ENCODE measurements at places on chromosomes 6 and 20. TPM values are rescaled to one million over a fixed set of nuclear protein-coding genes. Genes with fewer than 3 reads are reported as not detected.

RSPO4 gene
- not detected for total RNA-seq

ZNF334 gene
- total RNA-seq: 4.4 TPM

SMLR1 gene
- 7.1 TPM for total RNA-seq

OR12D3 gene
- total RNA-seq: not detected

COL20A1 gene
- not detected for total RNA-seq

PNLDC1 gene
- total RNA-seq: not detected

ECT2L gene
- not detected for total RNA-seq

SIRPB2 gene
- total RNA-seq: not detected

TGM2 gene
- 181 TPM for total RNA-seq

SLC35D3 gene
- total RNA-seq: not detected

ABHD16B gene
- not detected for total RNA-seq

DNA sequence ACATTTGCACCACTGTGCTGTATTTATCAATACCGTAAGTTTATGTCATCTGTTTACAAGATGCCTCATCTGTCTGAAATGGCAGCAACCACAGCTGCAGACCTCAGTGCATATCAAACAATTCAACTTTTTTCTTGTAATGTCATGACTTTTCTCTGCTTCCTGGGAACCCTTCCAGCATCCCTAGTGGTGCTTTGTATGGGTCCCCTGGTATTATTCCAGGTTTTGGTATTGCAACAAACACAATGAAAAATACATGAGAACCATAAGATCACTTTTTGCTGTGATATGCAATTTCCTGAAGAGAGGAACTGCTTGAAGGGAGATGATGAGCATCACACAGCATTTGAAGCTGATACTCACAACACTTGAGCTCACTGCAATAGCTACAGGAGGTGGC lies 12.0 kb upstream of the TXNDC5 start:
- no peak for DNase-seq

- DNase-seq: no peak
These were observed 22.6 kb upstream of the RUNX2 start for GRCh38 chr6:45305546-45305945.

DNA sequence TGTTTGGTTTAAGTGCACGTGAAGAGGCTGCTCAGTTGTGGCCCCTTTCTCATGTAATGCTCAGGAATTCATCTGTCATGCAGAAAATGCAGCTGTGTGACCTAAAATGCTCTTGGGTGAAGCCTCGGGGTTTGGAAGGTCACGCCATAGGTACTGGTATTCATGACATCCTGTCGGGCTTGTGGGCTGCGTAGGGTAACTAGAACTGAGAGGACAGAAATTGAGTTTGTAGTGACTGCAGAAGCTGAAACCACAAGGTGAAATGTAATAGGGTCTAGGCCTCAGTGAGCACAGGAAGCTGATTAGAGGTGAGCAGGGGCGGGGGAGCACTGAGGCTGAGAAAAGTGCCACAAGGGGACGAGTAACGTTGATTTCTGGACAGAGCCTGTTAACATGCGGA lies 128.8 kb downstream of the SOBP start:
- DNase-seq: peak; percentile 82

DNA sequence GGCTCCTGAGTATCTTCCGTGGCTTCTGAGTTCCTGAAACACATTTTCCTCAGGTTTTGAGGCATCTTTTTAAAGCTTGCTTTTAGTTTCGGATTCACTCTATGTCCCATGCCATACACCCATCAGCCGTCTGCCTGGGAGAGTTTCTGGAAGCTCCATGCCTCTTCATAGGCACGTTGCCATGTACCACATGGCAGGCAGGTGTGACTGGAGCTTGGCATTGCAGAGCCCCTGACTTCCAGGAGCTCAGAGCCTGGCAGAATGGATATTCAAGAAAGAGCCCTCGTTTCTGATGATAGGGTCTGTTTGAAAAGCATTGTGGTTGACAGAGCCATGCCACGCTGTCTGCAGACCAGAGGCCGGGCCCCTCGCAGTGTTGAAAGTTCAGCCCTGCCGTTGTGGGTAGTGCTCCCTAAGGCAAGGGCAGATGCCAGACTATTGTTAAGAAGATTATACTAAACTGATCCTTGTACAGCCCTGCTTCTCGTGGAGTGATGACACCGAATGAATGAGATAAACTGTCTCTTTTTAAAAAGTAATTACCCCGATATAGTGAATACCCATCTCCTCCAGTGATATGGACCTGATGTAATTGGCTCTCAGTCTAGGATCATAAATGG lies 100.0 kb downstream of the RPP40 start:
- no peak for DNase-seq

DNA sequence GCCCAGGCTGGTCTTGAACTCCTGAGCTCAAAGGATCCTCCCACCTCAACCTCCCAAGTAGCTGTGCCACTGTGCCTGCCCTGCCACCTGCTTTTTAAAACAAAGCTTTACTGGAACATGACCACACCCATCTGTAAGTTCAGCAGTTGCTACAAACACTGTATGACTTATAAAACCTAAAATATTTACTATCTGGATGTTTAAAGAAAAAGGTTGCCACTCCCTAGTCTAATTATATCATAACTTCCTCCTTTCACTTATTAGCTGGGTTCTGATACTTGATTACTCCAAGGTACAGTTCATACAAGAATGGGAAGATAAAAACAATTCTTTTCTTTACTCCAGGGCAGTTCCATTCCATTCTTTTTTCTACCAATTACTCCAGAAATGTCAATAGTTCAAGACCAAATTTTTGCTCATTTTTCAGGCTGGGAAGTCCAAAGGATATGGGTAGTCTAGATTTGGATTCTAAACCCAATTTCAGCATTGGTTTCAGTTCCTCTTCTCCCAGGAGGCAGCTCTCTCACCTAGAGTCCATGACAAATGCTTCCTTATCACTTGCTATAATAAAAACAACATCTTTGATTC lies 63.1 kb downstream of the SEC63 start:
- peak; percentile 59 for DNase-seq

- no peak for DNase-seq
These were observed 14.6 kb downstream of the TMEM151B start for GRCh38 chr6:44284867-44285266.

GRCh38 chr20:38975539-38976120 lies 13.5 kb downstream of the DHX35 start:
- DNase-seq: no peak

DNA sequence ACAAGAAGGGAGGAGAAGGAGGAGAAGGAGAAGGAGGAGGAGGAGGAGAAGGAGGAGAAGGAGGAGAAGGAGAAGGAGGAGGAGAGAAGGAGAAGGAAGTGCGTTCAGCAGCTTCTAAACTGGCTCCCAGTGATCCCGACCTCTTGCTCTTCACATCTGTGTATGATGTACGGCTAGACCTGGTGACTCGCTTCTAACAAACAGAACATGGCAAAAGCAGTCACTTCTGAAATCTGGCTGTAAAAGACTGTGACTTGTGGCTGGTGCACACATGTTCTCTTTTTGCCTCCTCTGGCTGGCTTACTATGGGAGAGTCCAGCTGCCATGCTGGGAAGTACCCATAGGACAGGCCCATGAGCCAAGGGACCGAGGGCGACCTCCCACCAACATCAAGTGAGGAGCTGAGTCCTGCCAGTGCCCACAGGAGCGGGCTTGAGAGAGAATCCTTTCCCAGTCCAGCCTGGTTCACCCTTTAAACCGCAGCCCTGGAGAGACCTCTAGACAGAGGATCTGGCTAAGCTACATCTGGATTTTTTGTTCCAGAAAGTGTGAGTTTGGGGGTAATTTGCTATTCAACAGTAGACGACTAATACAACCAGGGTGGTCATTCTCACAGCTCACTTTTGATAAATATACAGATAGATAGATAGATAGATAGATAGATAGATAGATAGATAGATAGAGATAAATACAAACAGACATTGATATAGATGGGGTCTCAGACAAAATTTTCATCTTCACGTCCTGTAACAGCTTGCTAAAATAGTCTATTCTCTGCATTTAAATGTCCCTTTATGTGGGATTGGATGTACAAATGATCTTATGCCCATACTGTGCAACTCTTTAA lies 42.3 kb downstream of the RPP40 start:
- DNase-seq: no peak

- DNase-seq: no peak
These were observed 101.6 kb downstream of the DACT2 start for GRCh38 chr6:168217880-168218537.

- no peak for DNase-seq
These were observed 17.6 kb downstream of the ZHX3 start for GRCh38 chr20:41299899-41300298.

DNA sequence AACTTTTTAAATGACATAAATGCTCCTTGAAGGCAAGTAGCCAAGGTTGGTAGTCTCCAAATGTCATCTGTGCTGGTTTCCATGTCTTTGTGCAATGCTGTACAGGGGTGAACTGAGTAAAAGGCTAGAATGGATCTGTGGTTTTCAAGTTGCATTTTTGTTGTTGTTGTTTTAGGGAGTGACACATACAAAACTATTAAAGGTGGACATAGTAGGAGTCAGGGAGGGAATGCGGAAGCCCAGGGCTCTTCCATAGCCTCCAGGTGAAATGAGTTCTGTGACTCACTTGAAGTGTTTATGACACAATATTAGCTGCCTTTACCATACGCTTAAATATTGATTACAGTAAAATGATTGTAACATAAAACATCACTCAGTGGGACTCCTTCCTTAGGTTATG lies 22.5 kb upstream of the QKI start:
- no peak for DNase-seq

DNA sequence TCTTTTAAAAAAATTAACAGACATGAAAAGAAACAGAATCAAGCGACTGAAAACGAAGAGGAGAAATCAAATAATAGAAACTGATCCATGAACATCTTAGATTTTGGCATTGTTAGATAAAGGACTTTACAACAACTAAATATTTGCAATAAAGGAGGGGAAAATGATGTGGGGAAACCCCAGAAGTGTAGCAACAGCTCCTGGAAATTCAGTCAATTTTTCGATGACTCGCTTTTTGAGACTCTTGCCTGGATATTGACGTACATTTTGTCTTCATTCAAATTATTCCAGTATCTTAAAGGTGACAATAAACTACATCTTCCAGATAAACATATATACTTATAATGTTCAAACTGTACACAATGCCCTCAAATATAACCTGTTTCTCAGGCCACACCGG lies 44.1 kb downstream of the ADGB start:
- DNase-seq: no peak

DNA sequence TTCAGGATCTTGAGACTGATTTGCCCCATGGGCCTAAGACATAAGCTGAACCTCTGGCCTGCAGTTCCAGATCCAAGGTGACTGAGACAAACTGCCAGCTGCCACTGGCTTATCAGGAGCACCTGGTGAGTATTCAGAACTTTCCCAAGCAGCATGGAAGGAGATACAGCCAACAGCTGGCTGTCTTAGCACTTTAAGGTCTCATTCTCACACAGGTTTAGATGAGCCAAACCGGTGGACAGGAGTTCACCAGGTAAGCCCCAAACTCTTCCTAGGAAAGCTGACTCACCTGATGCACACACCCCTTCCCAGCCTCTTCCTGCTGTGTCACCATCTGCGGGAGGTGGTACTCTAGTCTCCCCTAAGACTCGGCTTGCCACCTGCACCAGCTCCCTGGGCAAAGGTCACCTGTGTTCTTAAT lies at the start of gene BANF2:
BANF2 (plus strand) TSS at position 36 of the 421 bp plus-strand sequence. CDS start 25,060 bp downstream, outside the sequence.
- DNase-seq: peak; percentile 65

GRCh38 chr6:18405477-18406293 lies 18.5 kb downstream of the RNF144B start:
- DNase-seq: no peak

- DNase-seq: no peak
These were observed 50.8 kb downstream of the KAT14 start for GRCh38 chr20:18188434-18188833.

GRCh38 chr6:13853871-13854270 lies 39.5 kb upstream of the MCUR1 start:
- DNase-seq: no peak

- no peak for DNase-seq
These were observed 1.5 kb downstream of the RIOK1 start for GRCh38 chr6:7391151-7391550.

DNA sequence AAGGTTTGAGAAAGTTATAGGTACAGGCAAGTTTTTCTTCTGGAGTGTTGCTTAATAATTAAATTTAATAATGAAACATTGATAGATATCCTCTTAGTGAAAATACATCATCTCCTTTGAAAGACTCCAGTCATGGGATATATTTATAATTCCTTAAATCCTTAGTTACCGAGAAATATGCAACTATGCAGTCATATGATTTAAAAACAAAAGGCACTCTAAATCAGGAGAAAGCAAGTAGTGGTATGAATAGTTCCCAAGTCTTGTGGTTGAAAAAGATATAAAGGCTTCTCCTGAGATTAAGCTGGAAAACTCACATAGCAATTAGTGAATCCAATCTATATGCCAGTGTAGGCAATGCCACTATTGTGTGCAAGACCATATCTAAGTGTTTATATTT lies 475.4 kb downstream of the EYS start:
- no peak for DNase-seq

GRCh38 chr6:52373151-52373690 lies 11.3 kb downstream of the PAQR8 start:
- no peak for DNase-seq

GRCh38 chr20:56378386-56378785 lies 13.6 kb downstream of the AURKA start:
- no peak for DNase-seq
